Caki2 (cell line): ENCODE measurements at places on chromosomes 3 and 15. TPM values are rescaled to one million over a fixed set of nuclear protein-coding genes. Genes with fewer than 3 reads are reported as not detected.

Gene KLHL6
- total RNA-seq = not detected in 2 replicates

Gene MUC20
- total RNA-seq = 0.17 and 29.7 TPM in 2 replicates

Gene GRIP2
- total RNA-seq = 0.68 TPM in 1 of 2 replicates, not detected in the other

Gene CLRN1
- not detected in 2 replicates for total RNA-seq

Gene CD80
- total RNA-seq = not detected in 2 replicates

Gene RFTN1
- 6.0 and 9.7 TPM in 2 replicates for total RNA-seq

Gene CLDN16
- total RNA-seq = 15.8 and 17.8 TPM in 2 replicates

Gene CAPN3
- total RNA-seq = 0.17 TPM in 1 of 2 replicates, not detected in the other

Gene A4GNT
- total RNA-seq = not detected in 2 replicates

Gene FAM3D
- total RNA-seq = not detected in 2 replicates

Gene ITIH4
- total RNA-seq = not detected in 2 replicates

Gene SLC9C1
- not detected in 2 replicates for total RNA-seq

Gene THSD4
- 9.0 and 9.8 TPM in 2 replicates for total RNA-seq

Gene CPB1
- total RNA-seq = not detected in 2 replicates

Gene HRG
- not detected in 2 replicates for total RNA-seq

Gene ACAN
- not detected in 2 replicates for total RNA-seq

Gene CCDC191
- total RNA-seq = 0.14 and 0.23 TPM in 2 replicates

Gene FHIT
- total RNA-seq = 0.35 and 4.8 TPM in 2 replicates

Gene PTH1R
- total RNA-seq = 3.1 and 3.3 TPM in 2 replicates

Gene PRR20G
- not detected in 2 replicates for total RNA-seq

Gene HPS3
- 39.8 and 59.8 TPM in 2 replicates for total RNA-seq

Gene SACM1L
- 9.9 and 26.2 TPM in 2 replicates for total RNA-seq

Gene GXYLT2
- 0.20 and 2.1 TPM in 2 replicates for total RNA-seq

Gene DPPA2
- 0.51 TPM in 1 of 2 replicates, not detected in the other for total RNA-seq

Gene ATP13A5
- total RNA-seq = not detected in 2 replicates

Gene CCDC32
- 31.4 and 33.7 TPM in 2 replicates for total RNA-seq

Gene ROBO1
- 0.46 and 0.54 TPM in 2 replicates for total RNA-seq

Gene MRAS
- total RNA-seq = 16.3 and 17.3 TPM in 2 replicates

Gene PCCB
- 64.8 and 65.5 TPM in 2 replicates for total RNA-seq

Gene PDZRN3
- total RNA-seq = 1.4 and 44.8 TPM in 2 replicates

Gene IQCF5
- not detected in 2 replicates for total RNA-seq

Gene TRIM42
- total RNA-seq = not detected in 2 replicates

Gene ZMYND10
- total RNA-seq = 3.3 and 10.8 TPM in 2 replicates

Gene NCKIPSD
- total RNA-seq = 4.0 and 25.1 TPM in 2 replicates

Gene GCHFR
- 73.4 and 105 TPM in 2 replicates for total RNA-seq

Gene CIAO2A
- 139 and 184 TPM in 2 replicates for total RNA-seq

Gene ANXA2
- total RNA-seq = 3,725 and 3,998 TPM in 2 replicates

Gene PARL
- total RNA-seq = 38.7 and 60.1 TPM in 2 replicates

Gene KIF15
- 9.8 and 22.5 TPM in 2 replicates for total RNA-seq

Gene TMEM40
- not detected in 2 replicates for total RNA-seq

Gene PLD1
- total RNA-seq = 6.4 and 12.2 TPM in 2 replicates

Gene TMEM44
- total RNA-seq = 4.0 and 17.5 TPM in 2 replicates

Gene ALG1L2
- not detected in 2 replicates for total RNA-seq

Gene EBLN2
- total RNA-seq = 0.71 and 5.6 TPM in 2 replicates
